ENCODE measurements at places on chromosomes 12 and 14.

GRCh38 chr14:59096303-59096702 lies 92.2 kb upstream of the DAAM1 start:
- DNase-seq, result no peak

GRCh38 chr12:4168036-4168435 lies 105.5 kb upstream of the CCND2 start:
- peak; percentile 15 for DNase-seq

DNA sequence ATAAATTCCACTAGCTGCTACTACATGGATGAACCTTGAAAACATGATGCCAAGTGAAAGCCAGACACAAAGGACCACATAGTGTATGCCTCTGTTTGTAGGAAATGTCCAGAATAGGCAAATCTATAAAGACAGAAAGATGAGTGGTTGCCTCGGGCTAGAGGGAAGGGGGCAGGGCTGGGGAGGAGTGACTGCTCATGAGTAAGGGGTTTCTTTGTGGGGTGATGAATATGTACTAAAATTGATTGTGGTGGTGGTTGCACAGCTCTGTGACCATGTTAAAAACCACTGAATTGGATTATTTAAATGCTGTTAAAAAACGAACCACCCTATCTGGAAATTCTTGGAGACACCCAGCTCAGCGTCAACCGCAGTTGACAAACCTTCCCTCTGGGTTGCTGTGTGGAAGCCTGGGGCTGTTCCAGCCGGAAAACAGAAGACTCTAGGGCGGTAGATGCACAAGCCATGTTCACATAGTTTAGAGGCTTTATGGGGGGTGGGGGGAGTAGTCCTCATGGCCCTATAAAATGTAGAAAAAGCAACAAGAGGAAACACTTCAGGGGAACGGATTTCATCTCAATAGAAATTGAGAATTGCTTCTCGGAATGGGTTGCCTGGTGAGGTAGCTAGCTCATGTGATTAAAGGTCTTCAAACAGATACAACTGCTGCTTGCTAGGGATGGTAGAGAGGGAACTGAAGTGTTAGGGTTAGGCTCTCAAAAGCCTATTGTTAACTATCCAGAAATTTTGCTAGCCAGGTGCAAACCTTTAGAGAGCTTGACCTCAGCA lies 29.4 kb downstream of the RIN3 start:
- DNase-seq, result no peak

DNA sequence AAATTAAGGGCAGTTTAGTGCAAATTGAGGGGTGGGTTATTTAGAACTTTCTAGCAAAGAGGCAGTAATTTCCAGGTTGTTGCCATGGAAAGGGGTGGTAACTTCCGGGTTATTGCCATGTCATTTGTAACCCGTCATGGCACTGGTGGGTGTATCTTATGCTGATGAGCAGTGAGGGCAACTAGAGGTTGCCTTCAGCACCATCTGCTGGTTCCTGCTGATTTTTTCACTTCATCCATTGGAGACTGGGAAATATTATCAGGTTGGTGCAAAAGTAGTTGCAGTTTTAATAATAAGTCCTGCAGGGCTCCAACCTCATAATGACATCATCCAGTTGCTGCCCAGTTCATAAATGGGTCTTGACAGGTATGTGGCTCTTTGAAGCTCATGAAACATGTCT lies 24.4 kb upstream of the SERPINA4 start:
- no peak for DNase-seq

DNA sequence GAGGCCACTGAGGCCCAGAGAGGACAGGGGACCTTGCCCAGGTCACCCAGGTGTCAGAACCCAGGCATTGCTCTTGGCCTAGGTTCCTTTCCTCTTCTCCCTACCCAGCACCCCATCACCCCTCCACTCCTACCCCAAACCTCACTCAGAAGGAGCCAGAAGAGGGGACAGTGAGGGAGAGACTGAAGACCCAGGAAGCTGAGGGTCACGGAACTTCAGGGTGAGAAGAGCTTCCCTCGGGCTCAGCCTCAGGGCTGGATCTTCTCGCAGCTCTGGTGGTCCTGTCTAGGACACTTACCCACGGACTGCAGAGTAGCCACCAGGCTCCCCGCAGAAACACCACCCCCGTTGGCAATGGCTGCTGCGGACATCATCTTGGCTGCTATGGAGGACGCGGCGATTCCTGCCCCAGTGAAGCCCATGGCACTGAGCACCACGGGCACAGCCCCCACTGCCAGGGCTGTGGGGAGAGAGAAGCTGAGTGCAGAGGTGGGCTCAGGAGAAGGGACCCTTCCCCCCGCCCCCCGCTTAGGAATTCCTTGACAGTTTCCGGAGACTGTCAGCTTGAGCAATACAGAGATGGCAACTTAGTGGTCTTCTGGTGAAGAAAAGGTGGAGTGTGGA lies 1.1 kb downstream of the IFI27L2 start:
- DNase-seq, result no peak

- no peak for DNase-seq
Measured at GRCh38 chr14:64806862-64807495, 72.7 kb downstream of the SPTB start.

GRCh38 chr14:59664741-59665140 lies 88.1 kb upstream of the CCDC175 start:
- DNase-seq, result no peak

GRCh38 chr12:66739940-66740651 lies 61.2 kb upstream of the GRIP1 start:
- DNase-seq, result no peak

GRCh38 chr12:123033392-123034021 lies 53.0 kb downstream of the ARL6IP4 start:
- DNase-seq, result no peak

DNA sequence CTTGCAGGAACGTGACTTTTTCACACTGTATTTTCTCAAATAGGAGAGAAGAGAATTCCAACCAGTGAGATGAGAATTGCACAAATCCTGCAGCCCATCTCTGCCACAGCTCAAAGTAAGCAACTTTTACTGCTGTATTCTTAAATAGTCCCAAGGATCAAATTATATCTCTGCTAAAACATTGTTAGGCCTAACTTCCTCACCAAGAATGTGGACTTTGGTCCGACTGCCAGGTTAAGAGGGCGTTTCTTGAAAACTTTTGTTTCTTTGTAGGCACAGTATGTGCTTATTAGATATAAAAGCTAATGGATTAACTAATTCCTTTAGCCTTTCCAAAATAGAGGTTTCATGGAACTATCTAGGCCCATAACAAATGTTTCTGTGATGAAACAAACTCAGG lies 61.4 kb upstream of the IFNG-AS1 start:
- no peak for DNase-seq

DNA sequence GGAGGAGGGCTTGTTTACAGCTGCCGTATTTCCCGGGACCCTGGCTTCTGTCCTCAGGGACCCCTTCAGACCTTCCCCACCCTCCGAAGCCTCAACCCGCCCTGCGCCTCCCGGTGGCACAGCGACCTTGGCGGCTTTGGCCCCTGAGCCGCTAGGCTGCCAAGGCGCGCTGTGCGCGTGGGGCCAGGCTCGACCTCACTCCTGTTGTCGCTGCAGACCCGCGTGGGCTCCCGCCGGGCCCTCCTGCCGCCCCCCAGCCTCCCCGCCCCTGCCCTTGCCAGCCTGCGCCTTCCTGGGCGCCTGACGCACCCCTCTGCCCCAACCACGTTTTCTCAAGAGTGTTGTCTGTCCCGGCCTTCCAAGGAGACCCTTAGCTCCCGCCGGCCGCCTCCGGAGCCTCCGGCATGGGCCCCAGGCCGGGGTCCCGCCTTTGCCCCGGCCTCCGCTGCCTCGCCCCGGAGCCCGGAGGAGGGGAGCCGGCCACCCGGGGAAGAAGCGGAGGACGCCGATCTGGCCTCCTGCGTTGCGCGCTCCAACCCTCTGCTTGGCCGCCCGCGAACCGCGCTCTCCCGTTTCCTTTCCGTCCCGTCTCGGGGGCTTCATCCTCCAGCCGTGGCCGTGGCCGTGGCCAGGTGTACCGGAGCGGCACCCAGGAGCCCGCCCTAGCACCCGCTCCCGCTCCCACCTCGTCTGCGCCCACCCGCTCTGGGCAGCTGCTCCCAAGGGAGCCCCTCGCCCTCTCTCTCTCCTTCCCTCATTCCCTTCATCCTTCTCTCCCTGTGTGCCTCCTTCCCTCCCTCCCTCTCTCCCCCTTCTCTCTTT lies 19.9 kb downstream of the PPP2R5C start:
- no peak for DNase-seq

DNA sequence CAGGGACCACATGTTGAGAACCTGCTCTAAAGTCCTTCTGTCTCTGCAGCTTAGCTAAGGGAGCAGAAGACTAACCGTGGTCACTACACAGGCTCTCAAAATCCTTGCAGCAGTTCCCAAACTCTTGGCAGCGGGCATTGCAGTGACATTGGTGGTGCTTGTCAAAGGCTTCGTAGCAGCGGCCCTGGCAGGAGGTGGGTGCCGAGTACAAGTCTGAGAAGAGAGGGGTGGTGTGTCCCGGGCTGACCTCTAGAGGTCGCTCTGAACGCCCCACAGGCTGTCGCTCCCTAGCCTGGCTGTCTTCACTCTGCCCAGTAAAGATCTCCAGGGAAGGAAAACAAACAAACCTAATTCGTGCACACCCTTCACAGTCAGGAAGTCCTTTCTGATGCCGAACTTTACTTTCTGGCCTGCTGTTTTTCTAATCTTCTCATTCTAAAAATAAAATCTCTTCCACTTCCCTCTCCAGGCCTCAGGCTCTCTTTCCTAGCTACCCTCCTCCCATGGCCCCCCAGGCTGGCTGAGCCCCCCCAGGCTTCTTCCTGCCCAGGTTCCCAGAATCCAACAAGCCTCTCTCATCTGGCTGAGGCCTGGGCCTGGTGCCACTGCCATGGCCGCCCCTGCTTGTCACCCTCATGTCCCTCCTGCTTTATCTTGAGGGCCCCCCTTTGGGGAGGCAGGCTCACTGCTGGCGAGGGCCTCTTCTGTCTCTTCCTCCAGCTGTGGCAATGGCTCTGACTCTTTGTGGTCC lies 7.7 kb downstream of the ENDOU start:
- peak; percentile 61 for DNase-seq

DNA sequence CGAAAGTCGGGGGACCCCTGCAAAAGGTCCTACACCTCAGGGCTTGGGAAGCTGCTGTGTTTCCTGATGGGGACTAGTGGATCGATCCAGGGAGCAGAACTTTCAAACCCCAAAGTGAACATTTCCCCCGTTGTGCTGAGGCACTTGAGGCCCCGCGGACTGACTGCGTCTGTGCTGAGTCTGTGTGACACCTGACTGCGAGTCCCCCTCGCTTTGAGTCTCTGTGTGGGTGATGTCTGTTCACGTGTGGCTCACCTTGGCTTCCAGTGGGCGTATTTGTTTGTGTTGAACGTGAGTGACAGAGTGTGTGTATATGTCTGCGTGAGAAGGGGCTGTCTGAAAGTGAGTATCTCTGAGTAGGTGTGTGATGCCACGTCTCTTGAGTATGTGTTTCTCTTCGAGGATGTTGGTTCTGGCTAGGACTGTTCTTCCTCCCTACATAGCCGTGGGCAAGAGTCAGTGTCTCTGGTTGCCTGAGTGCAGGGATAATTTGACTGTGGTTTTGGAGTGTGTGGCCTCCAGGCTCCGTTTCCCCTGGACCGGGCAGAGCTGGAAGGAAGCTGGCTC lies 1.3 kb downstream of the TEAD4 start:
- DNase-seq, result no peak

- no peak for DNase-seq
Measured at GRCh38 chr12:99983456-99984258, 1.1 kb downstream of the ANKS1B start.

DNA sequence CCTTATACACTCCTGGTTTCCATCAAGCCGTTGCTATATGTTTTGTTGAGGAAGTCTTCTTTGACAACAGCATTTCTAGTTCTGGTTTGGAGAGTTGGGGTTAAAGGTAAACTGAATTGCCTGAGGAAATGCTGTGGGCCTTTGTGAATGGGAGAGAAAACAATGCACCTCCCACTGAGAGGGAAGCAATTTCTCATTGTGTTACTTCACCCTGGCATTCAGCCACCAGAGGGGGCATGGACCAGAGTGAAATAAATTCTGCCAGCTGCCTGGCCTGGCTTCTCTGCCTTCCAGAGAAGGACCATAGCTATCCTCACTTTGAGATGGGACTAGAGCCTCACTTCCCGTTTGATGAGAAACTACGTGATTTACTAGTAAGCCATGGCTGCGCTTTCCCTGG lies 475.3 kb downstream of the EGLN3 start:
- peak; percentile 36 for DNase-seq
